ENCODE measurements at places on chromosomes 3 and 15. TPM values are rescaled to one million over a fixed set of nuclear protein-coding genes. Genes with fewer than 3 reads are reported as not detected.

GPX1 gene
- 86.4 TPM for total RNA-seq

- no peaks in the 10 kb centered on the region for H3K27me3 ChIP-seq
- no peak for DNase-seq
- peaks cover 21% of the 10 kb centered on the region for H3K36me3 ChIP-seq
- H3K27ac ChIP-seq: no peak overlapping the region
- H3K4me3 ChIP-seq: no peak overlapping the region
- peaks cover 11% of the 10 kb centered on the region for H3K4me1 ChIP-seq
Measured at GRCh38 chr3:67674055-67674454, 19.6 kb upstream of the SUCLG2 start.

DNA sequence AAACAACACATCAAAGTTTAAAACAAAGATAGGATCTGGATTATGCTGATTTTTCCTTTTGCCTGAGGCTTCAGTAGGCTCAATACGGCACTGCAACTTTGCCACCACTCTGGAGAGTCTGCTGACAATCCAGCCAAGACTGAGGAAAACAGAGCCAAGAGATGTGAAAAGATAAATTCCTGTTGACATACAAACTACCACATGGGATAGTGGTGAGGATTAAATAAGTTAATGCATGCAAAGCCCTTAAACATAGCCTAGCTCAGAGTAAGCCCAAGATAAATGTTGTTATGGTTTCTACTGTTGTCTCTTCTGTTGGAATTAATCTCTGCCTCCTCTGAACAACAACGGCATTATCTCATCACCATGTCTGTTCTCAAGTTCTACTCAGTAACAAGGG, 245.9 kb upstream of the LMCD1 start:
- H3K27ac ChIP-seq: no peak overlapping the region
- no peaks in the 10 kb centered on the region for H3K4me1 ChIP-seq
- no peaks in the 10 kb centered on the region for H3K36me3 ChIP-seq
- H3K27me3 ChIP-seq: no peaks in the 10 kb centered on the region

DNA sequence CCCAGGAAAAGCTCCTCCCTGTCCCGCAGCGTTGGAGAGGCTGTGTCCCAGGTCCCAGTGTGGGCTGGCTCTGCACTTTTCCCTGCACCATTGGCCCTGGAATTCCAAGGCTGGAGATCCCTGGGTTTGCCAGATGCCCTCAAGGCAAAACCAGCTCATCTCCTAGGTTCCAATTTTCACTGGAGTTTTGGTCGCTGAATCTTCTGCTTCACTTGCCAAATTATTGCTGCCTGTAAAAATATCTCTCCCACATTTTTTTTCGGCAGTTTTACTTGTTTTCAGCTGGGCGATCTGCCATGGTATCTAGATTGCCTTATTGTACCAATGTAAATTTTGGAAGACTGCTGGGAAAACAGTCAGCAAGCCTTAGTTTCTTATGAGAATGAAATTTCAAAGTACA, 150.9 kb upstream of the ATP10A start:
- no peak overlapping the region for H3K4me3 ChIP-seq
- no peaks in the 10 kb centered on the region for H3K36me3 ChIP-seq
- no peak overlapping the region for H3K27ac ChIP-seq
- DNase-seq: no peak
- no peaks in the 10 kb centered on the region for H3K4me1 ChIP-seq

GRCh38 chr3:195612075-195612800, 28.5 kb upstream of the APOD start:
- no peak for DNase-seq
- H3K27me3 ChIP-seq: no peaks in the 10 kb centered on the region
- peaks cover 24% of the 10 kb centered on the region for H3K4me1 ChIP-seq
- peaks cover 18% of the 10 kb centered on the region for H3K36me3 ChIP-seq
- H3K4me3 ChIP-seq: no peak overlapping the region

Data from activated naive CD8-positive, alpha-beta T cell treated with anti-CD3 and anti-CD28 coated beads, Interleukin-2, amount 10 ng/mL, durations not matched to agents 7 days and 5 days (primary cell).